ENCODE measurements at places on chromosomes 16 and 17.
A peak's percentile ranks its signal among the peaks of the same experiment; 100 is the strongest.

GRCh38 chr17:7281074-7281952 is at the start of gene SLC2A4:
TSS of gene SLC2A4 (plus strand) at chr17:7281718. CDS start at chr17:7281935, 217 bp downstream.
- peak; percentile 25 for DNase-seq

- no peak for DNase-seq
Measured at GRCh38 chr17:35569405-35569804, 8.8 kb upstream of the SLFN14 start.

DNA sequence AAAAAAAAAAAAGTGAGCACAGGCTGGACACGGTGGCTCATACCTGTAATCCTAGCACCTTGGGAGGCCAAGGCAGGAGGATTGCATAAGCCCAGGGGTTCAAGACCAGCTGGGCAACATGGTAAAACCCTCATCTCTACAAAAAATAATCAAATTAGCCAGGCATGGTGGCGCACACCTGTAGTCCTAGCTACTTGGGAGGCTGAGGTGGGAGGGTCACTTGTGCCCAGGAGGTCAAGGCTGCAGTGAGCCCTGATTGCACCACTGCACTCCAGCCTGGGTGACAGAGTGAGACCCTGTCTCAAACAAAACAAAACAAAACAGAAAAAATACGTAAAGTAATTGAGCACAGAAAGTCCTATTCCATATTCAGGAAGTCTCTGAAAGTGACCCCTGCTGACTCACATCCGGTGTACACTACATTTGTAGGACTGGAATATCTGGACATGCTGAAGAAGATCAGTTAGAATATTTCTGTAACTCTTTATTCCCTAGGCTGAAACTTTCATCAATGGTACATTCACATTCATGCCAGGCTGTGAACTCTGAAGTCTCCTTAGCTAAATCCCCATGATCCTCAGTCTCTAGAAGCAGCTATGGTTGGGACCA is 66.0 kb upstream of the HAS3 start:
- DNase-seq = no peak

DNA sequence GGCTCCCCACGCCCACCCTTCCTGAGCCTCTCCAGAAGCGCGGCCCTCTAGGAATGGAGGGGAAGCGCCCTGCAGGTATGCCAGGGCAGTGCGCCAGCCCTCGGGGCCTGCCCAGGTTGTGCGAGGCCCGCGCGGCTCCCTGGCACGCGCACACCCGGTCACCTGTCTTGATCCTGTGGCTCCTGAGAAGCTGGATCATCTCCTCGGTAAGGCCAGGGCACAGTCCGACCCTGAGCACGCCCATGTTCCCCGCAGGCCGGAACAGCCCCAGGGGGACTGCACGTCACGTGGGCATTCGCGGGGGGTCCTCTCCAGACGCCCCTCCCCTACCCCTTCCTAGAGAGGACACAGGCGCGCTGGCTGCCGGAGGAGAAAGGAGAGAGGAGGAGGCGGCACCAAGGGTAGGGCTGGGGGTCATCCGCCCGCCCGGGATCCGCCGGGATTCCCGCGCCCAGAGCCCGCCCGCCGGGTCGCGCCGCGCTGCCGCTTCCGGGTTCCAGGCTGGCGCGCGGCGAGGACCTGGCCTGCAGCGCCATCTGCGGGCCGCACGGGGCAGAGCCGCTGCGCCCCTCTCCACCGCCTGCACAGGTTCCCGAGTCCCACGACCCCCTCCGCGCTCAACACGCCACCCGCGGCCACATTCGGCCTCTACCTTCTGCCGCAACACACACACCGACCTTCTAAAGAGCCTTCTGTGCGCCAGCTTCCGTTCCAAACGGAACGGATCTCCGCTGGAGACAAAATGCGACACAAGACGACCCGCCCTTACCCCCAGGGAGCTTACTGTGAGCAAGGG is at the start of gene RAD51D:
RAD51D (minus strand) TSS at position 491 of the 796 bp plus-strand sequence; CDS start at position 244, 247 bp downstream.
- DNase-seq = peak; percentile 13

DNA sequence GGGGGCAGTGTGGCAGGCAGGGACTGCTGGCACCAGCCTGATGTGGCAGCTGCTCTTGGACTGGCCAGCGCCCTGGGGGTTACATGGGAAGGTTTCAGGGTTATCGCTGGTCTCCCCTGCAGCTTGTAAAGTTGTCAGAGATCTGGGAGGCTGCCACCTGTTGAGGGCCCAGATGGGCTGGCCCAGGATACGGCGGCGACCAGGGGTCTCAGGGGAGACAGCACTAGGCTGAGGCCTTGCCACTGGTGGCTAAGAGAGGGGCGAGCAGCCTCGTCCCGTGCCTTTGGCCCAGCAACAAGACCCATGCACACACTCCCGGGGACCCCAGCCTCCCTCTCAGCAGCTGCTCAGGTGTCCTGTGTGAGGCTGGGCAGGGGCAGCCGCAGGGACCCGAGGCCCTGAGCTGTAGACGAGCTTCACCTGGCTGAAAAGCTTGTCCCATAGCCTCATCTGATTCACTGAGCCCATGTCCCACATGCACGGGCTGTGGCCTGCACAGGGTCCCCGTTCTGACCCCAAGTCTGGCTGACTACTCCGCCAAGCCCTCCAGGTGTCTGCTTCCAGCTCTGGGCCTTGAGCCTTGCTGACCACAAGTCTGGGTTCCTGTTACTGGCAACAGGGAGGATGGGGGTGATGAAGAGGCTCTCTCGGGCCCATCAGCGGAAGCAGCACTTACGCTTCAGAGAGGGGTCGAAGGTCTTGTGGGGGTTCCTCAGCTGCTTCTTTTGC is 6.2 kb downstream of the DUS1L start:
- no peak for DNase-seq

- DNase-seq = peak; percentile 31
Measured at GRCh38 chr17:17206124-17206912, at the start of gene PLD6. TSS of gene PLD6 (minus strand) at chr17:17206333. CDS start at chr17:17206286, 47 bp downstream.

DNA sequence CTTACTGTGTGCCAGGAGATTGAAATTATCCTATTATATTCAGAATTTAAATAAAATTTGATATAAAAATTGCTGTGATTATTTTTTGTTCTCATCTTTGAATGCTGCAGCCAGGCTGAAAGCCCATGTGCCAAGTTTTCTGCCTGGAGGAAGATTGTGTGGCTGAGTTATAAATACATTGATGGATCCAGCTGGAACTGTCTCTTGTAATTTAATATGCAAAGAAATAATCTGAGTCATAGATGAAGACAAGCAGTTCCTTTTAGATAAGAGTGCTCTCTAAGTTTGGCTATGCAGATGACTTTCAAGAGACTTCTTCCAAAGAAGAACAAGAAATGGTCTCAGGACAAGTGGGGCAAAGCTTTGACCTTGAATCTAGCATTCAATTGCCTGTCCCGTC is 871.0 kb downstream of the CDH11 start:
- no peak for DNase-seq

DNA sequence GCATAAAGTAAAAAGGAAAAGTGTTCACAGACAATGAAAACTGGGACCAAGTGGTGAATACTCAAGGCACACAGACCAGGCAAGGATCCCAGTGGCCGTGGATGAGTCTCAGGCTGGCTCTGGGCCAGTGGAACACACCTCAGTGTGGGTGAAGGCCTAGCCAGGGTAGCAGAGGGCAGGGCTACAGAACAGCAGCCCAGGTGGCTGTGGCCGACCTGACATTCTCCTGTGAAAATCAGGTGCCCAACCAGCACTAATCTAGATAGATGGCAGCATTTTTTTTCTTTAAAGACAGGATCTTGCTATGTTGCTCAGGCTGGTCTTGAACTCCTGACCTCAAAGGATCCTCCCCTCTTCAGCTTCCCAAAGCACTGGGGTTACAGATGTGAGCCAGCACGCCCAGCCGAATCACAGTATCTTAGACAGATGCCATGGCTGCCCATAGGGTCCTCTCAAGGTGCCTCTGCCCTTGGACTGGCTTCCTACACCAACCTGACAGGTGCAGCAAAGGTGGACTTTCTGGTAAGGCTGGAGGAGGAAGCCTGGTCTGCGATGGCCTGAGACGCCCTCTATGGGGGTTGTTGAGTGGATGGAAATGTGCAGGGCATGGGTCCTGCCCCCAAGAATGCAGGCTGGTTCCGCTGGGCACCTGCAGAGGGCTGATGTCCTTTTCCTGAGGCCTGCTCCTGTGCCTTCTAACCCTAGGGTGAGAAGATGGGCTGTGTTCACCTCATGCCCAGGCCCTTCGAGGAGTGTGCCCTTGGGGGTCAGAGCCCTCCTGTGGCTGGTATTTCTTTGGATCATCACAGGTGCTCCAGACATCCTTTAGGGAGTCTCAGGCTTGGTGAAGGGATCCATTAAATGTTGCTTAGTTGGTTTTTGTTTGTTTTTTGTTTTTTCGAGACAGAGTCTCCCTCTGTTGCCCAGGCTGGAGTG is 3.8 kb upstream of the P4HB start:
- DNase-seq = no peak

- DNase-seq = no peak
Measured at GRCh38 chr16:48114410-48114809, 41.4 kb downstream of the ABCC12 start.

GRCh38 chr17:19703106-19703827 is 13.1 kb downstream of the SLC47A2 start:
- DNase-seq = peak; percentile 24

- DNase-seq = no peak
Measured at GRCh38 chr17:30237296-30238002, 2.0 kb upstream of the SLC6A4 start.

GRCh38 chr17:58666858-58667267 is 25.0 kb downstream of the TEX14 start:
- DNase-seq = peak; percentile 7

DNA sequence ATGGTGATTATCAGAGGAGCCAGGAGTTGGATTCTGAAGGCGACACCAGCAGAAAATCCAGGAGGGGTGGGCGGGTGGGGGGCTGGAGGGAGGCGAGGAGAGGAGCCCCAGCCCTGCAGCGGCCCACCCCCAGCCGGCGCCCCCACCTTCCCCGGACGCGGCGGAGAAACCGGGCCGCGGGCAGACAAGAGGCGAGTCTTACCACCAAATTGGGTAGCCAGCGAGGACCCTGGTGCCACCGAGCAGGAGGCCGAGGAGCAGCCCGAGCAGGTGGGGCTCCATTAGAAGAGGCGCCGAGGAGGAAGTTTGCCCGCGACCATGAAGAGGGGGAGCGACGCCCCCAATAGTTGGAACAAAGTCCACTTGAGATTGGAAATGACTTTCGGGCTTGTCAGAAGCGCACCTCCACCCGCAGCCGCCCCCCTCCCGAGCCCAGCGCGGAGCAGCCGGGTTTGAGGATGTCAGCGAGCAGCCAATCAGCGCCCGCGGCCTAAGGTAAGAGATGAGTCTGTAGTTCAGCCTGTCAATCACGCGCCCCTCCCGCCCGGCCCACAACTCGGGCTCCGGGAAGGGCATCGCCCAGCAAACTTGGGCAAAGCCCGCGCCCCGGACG is at the start of gene WNT3:
WNT3 (minus strand) TSS at position 377 of the 613 bp plus-strand sequence; CDS start at position 282, 95 bp downstream.
- DNase-seq = no peak

- no peak for DNase-seq
Measured at GRCh38 chr17:11645426-11645825, 47.2 kb downstream of the DNAH9 start.

GRCh38 chr16:87227296-87227951 is 89.8 kb downstream of the C16orf95 start:
- DNase-seq = no peak

DNA sequence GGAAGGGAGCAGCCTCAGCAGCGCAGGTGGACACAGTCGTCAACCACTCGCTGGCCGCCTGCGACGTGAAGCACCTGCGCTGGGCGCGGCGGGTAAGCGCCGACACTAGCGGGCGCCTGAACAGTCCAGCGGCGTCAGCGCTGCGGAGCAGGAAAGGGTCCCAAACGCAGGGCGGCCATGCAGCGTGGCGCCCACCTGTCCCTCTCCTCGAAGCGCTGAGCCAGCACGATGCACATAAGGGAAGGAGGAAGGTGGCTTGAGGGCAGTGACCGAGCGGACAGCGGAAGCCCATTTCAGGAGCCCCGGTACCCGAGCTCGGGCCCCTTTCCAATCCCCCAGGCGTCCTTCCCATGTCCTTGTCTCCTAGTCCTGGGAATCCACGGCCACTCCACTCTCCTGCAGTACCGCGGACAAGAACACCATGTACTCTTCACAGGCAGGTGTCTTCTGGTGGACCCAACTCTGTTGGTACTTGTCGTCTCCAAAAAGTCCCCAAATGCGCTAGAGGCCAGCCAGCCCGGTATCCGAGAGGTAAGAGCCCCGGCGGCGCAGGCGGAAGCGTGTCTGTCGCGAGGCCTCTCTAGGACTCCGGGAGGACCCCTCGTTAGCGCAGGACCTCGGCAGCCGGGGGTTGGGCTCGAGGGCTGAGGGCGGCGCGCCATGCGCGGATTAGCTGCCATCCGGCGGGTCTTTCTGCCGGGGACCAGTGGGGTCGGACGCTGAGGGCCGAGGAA is 14.4 kb downstream of the ZNF232 start:
- peak; percentile 33 for DNase-seq

DNA sequence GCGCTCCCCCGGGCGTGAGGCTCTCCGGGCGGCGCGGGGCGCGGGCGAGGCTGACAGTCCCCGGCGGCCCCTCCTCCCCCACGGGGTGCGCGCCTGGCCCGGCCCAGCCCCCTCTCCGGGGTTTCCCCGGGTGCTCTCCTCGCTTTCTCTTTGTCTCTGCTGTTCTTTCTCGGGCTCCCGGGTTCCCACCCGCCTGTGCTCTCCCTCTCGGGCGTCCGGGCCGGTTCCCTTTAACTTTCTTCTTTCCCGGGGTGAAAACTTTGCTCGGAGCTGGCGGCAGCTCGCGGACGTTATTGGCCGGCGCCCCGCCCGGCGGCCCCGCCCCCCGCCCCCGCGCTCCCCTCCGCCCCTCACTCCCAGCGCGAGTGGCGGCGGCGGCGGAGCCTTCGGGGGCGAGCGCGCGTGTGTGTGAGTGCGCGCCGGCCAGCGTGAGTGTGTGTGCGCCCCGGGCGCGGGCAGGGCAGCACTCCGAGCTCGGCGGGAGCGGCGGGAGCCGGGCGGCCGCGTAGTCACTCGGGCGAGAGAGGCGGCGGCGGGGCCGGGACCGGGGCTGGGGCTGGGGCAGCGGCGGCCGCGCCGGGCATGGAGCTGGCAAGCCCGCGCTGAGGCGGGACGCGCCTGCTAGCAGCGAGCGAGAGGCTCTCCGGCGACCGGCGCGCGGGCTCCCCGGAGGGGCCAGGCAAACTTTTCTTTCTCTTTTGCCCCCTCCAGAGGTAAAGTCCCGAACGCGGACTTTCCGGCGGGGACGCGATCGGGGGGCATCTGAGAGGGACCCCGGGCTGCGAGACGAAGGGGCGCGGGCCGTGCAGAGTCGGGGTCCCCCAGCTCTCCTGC is at the start of gene NTN1:
NTN1 (plus strand) TSS at position 353 of the 834 bp plus-strand sequence. CDS start 864 bp downstream, outside the sequence.
- DNase-seq = no peak

DNA sequence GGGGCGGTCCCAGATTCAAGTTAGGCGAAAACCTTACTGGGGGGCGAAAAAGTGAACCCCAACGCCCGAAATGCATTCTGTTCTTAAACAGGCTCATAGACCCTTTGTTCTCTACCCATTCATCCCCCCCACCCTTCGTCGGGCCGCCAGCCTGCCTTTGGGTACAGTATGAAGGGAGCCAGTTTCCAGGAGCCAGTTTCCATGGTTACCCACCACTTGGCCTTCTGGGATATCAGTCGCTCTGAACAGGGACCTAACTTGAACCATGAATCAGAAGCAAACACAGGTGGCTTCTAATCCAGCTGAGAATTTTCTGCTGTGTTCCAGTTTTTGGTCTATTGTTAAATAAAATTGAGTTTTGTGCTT is 532 bp downstream of the DHX40 start:
- DNase-seq = peak; percentile 19

- no peak for DNase-seq
Measured at GRCh38 chr16:27446721-27447120, 44.7 kb downstream of the IL21R start.

GRCh38 chr16:720447-720989 is 428 bp upstream of the ANTKMT start:
- DNase-seq = no peak

All from NCI-H2029 treated with DMSO at 0.1 percent for 48 hours (cell line).